Putamen (tissue), 1 donor: ENCODE measurements at places on chromosomes 4 and X.

DNA sequence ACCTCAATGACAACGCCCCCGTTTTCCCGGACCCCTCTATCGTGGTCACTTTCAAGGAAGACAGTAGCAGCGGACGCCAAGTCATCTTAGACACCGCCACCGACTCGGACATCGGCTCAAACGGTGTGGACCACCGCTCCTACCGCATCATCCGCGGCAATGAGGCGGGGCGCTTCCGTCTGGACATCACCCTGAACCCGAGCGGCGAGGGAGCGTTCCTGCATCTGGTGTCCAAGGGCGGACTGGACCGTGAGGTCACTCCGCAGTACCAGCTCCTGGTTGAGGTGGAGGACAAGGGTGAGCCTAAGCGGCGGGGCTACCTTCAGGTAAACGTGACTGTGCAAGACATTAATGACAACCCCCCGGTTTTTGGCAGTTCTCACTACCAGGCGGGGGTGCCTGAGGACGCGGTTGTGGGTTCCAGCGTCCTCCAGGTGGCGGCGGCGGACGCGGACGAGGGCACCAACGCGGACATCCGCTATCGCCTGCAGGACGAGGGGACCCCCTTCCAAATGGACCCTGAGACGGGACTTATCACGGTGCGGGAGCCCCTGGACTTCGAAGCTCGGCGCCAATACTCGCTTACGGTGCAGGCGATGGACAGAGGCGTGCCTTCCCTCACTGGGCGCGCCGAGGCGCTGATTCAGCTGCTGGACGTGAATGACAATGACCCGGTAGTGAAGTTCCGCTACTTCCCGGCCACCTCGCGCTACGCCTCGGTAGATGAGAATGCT, 2.2 kb downstream of the FAT4 start:
- no peak for DNase-seq

DNA sequence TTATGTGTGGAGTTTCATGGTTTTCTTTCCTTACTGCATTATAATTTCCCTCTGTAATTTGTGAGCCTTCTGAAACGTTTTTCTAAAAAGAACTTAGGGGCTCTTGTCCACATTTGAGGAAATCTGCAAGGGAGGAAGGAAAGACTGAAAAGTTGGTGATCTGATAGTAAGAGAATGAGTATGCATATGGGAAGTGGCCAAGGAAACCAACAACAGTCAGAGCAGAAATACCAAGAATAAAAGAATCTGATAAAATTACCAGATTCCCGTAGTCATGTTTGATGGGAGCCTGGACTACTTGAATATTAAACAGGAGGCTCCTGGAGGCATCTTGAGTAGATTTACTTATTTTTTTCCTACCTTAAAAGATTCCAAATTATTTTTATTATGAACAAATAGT, 50.1 kb downstream of the MEPE start:
- no peak for DNase-seq

DNA sequence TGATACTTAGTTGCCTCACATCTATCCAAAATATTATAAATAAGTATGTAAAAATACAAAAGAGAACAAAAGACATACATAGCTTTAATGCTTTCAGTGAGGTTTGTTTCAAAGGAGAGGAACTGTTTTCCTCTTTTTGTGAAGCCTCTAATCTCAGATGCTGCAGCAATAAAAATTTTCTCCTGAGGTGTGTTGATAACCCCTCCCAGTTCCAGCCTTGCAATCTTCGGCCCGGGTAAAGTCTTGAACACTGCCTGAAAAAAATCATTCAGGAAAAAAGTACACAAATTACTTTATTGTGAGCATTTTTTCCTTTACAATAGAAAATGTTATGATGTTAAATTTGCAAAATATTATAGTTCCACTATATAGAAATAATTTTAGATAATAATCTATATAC, 8.8 kb downstream of the BBS7 start:
- DNase-seq, result no peak

- no peak for DNase-seq
Measured at GRCh38 chr4:87363552-87363951, 27.4 kb downstream of the HSD17B11 start.

GRCh38 chr4:1900087-1900433, 28.9 kb downstream of the NSD2 start:
- DNase-seq, result no peak

- DNase-seq, result peak; percentile 86
Measured at GRCh38 chr4:140150886-140151698, 2.9 kb downstream of the MAML3 start.

GRCh38 chr4:118765399-118765798, 70.5 kb downstream of the SEC24D start:
- DNase-seq, result no peak

- no peak for DNase-seq
Measured at GRCh38 chr4:122911588-122911987, 10.8 kb downstream of the NUDT6 start.

DNA sequence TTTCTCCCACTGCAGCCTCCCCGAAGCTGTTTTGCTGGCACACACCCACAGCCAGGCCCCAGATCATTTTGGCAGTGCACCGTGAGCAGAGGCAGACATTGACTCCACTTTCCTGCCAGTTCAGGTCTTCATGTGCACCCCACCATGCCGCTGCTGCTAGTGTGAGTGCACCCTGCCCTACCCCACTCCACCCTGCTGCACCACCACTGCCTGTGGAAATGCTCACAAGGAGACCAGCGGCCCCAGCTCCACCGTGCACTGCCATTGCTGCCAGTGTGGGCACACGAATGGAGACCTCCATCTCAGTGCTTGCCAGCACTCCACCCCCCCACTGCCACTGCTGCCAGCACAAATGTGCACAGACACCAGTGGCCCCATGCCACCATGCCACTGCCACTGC, 277.6 kb upstream of the ZC4H2 start:
- no peak for DNase-seq

- DNase-seq, result no peak
Measured at GRCh38 chr4:73621357-73621756, 1.1 kb upstream of the RASSF6 start.

- no peak for DNase-seq
Measured at GRCh38 chr4:8694226-8694625, 101.7 kb downstream of the CPZ start.

- no peak for DNase-seq
Measured at GRCh38 chr4:114807357-114807756, 208.8 kb downstream of the UGT8 start.

GRCh38 chr4:57270346-57270745, 160.2 kb upstream of the IGFBP7 start:
- DNase-seq, result no peak

- DNase-seq, result no peak
Measured at GRCh38 chrX:66674506-66674905, 35.6 kb upstream of the EDA2R start.

DNA sequence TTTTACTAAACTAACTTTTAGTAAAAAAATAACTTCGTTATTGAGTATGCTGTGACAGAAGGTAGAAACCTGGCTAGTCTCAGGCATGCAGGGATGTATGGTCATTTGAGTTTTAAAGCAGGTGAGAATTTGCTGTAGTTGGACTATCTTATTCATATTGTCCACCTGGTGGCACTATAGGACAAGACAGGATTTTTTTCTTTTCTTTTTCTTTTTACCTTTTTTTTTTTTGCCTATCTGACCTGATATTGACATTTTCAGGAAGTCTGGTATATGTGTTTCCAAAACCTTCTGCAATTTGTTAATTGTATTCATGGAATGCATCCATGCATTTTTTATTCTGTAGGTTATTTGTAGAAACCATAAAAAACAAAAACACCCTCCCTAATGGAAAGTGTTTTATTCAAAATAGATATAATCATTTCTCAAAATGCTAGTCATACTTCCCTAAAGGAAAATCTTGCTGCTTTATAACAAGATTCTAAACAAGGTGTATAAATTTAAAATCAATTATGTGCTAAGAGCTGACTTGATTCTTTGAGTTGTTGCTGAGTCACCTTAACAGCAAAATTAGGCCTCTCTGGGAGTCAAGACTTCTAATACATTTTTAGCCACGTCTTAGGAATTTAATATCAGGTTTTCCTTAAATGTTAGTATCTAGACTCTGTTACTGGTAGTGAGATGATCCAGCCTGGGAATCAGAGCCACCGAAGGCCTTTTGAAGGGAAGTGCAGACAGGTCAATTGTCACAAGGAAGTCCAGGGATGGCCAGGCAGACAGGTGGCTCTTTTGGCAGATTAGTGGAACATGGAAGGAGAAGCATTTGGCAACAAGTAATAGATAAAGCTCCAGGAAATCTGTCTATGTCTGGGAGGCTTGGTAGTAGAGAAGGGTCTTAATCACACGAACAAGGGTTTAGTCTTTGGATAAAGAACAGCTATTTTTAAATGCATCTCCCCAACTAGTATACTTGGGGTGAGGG, 201.3 kb upstream of the GNPDA2 start:
- no peak for DNase-seq

DNA sequence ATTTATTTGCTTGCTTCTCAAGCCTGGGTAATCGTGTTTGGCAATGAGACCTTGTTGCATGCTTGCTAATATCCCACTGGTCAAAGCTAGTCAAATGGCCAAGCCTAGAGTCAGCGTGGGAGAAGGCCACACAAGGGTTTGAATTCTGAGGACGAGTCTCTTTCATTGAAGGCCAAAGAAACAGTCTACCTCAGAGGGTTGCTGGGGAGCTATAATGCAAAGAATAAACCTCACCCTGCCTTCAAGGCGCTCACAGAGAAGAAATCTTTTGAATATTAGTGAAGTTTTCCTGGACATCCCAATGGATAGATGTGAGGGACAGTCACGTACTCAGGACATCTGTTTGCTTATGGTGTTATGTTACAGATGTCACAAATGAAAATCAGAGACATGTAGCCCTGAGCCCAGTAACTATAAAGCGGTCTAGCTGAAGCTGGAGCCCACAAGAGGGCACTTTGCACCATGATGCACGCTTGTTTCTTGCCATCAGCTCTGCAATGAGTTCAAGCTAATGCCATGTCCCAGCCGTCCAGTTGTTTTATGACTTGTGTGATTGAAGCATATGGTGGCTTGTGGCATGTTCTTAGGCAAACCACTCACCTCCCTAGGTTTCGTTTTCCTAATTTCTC, 1.1 kb upstream of the TLR3 start:
- peak; percentile 58 for DNase-seq

- no peak for DNase-seq
Measured at GRCh38 chr4:15961781-15962510, 1.0 kb downstream of the FGFBP2 start.

- DNase-seq, result no peak
Measured at GRCh38 chr4:91447168-91447567, 856.6 kb upstream of the GRID2 start.

DNA sequence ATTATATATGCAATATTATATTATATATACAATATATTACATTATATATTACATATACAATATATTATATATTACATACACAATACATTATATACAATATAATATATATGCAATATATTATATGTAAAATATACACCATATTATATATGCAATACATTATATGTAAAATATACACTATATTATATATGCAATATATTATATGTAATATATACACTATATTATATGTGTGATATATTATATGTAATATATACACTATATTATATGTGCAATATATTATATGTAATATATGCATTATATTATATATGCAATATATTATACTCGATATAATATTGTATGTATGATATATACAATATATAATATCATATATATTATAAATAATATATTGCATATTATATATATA, 457.4 kb downstream of the SMARCA1 start:
- no peak for DNase-seq

- no peak for DNase-seq
Measured at GRCh38 chr4:79210636-79211049, 115.2 kb downstream of the NAA11 start.

GRCh38 chr4:81684352-81684751, 212.6 kb upstream of the RASGEF1B start:
- DNase-seq, result no peak

DNA sequence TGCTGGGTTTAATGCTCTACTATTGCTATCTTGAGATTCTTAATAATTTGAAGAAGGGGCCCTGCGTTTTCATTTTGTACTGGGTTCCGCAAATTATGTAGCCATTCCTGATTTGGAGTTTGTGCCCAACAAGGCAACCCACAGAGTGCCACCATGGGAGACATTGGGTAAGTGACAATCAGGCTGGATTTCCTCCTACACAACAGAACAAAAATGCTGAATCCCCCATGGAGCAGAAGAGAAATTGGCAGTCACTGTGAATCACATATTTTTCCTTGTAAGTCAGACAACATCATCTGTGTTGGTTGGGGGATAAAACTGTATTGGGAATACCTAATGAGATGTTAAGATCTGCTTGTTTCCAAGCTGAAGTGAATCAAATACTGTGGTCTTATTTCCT, 80.9 kb downstream of the CNGA2 start:
- DNase-seq, result no peak

DNA sequence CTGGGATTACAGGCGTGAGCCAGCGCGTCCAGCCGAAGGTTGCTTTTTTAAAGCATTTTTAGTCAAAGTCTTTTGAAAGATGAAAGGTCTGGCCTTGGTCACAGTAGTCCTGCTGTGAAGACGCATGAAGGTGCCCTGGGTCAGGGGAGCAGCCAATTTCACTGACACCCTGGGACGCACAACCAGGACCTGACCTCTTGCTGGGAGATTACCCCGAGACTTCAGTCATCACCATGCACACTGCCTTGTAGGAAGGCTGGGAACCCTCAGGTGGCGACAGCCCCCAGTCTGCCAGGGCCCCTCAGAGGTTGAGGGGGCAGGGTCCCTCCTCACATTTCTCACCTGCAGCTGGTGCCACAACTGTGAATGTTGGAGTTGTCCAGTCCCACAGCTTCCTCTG, 53.2 kb downstream of the CPLX1 start:
- DNase-seq, result no peak

GRCh38 chr4:180557348-180557747, 1685.9 kb upstream of the TENM3 start:
- no peak for DNase-seq

DNA sequence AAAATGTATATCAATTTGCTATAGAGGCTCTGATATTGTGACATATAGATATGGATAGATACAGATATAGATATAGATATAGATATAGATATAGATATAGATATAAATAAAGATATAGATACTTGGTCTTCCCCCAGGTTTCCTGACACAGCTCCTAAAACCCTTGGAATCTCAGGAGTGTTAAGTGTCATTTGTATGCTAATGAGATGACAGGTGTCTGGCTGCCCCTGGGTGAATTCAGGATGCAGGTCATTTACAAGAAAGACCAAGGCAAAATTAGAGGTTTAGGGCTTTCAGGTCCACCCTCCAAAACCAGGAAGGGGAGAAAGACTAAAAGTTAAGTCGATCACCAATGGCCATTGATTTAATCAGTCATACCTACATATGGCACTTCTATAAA, 1034.8 kb downstream of the PDHA2 start:
- DNase-seq, result no peak

- DNase-seq, result no peak
Measured at GRCh38 chr4:81606801-81607501, 135.2 kb upstream of the RASGEF1B start.

- DNase-seq, result no peak
Measured at GRCh38 chrX:24153178-24153795, 3.8 kb downstream of the ZFX start.

DNA sequence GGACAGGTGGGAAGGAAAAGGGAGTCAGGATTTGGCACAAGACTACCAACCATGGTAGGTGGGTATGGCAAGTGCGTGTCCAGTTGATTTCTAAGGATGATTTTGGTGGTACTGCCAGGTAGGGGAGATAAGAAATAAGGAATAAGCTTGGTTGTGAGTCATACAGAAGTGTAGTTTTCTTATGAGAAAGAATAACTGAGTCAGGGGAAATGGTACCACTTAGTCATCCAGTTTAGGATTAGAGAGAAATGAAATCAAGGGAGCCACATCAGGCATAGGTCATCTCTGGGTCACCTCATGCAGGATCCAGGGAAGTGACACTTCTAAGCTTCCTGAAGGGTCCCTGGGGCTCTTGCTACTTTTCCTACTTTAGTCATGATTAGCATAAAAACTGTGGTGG, 107.1 kb upstream of the C1GALT1C1 start:
- no peak for DNase-seq
